ENCODE measurements at places on chromosomes 1 and 21.

DNA sequence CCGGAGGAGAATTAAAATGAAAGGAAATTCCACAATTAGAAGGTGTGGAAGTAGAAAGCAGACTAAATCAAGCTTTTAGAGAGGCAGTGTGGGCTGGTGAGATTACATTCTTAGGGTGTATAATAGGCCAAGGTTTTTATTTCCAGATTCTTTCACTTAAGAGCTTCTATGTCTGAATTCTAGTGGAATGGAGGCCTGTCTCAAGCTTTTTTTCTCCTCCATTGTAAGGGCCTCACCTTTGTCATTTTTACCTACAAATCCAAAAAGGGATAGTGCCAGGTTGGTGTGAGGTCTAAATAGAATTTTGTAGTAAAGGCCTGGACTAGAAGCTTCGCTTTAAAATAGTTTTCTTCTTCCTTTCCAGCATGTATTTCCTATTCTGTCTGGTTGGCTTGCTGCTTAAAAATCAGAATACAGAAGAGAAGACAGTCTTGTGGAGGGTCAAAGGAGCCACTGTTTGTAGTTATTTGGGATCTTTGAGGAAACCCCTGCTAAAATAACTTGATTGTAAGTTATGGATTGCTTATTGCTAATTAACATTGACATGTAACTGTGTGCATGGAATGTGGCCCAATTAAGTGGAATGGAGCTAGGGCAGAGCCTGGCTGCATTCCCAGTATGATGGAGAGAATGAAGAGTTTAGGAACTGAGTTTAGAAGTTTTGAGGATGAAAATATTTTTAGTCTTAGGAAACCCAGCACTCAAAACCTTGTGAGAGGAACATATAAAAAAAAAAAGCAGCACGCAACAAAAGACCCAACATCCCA is 162.5 kb upstream of the B3GALT2 start:
- DNase-seq, result no peak

DNA sequence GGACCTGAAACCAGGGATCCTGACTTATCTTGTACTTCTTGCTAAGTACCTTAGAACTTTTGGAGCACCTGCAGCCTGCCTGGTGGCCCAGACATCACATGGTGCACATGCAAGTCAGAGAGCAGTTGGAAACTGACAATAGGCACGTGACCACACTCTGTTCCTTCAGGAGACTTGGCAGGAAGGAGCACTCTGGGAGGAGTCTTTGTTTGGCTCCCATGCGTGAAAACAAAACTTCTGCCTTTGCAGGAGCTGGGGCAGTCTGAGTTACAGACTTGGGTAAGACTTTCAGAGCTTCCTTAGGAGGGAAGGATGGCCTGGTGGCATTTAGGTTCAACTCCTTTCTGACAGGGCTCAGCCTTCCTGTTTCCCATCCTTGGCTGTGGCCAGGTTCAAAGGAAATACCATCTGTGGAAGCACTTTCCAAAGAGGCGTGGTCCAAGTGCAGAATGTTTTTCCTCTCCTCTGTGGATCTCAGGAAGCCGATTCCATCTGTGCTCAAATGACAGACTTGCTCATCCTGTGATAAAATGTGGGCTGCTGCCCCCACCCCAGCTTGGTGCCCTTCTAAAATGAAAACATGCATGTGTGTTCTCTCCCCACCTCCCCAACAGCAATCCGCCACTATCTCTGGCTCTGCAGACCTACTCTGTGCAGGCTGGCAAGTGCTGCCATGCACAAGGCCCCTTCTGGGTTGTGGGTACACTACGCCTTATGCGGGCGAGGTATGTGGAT is 14.1 kb upstream of the ZNF436 start:
- DNase-seq, result no peak

DNA sequence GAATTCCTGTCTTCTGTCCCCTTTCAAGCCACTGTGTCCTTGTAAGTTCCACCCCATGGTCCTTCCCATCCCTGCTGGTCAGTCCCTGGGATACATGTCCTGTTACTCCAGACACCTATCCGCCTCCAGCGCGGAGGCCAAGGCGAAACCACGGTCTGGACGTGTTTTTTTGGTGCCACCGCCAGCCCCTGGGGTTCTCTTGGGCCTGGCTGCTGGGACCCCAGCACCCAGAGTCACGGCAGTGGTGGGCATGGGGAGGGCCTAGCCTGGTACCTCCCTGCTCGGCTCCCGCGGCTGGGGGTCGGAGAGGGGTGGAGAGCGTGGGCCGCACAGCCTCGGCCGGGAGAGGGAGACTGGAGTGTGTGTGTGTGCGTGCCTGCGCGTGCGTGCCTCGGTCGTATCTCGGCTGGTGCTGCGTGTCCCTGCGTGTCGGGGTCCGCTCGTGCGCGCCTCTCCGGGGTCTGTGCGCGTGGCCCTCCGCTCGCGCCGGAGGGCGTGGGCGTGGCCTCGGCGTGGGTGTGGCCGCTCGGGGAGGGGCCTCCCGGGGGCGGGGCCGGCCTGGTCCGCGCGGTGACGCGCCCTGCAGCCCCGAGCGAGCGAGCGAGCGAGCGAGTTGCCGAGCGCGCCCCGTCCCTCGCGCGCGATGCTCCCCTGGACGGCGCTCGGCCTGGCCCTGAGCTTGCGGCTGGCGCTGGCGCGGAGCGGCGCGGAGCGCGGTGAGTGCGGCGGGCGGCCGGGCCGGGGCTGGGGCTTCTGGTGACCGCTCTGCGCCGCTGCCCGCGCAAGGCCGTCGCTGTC is at the start of gene VWA1:
Gene VWA1, plus strand, starts transcription at position 585 of the 798 bp plus-strand sequence. Its CDS starts 59 bp downstream, at position 644.
- no peak for DNase-seq

DNA sequence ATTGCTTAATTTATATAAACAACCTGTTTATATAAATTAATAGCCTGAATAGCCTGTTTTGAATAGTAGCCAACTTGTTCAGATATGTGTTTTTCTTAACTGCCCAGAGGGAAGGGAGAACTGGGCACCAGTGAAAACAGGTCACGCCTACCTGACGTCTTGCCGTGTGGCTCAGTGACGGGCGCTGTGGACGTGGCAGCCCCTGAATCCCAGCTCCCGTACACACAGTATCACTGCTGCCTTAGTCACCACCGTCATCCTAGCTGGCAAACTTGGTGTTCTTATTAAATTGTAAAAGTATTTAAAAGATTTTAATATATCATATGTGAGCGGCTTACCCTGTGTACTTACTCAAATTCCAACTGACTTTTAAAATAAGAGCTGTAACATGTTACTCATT is 35.4 kb upstream of the TRAPPC10 start:
- no peak for DNase-seq

- no peak for DNase-seq
These were observed 61.4 kb downstream of the BRINP3 start for GRCh38 chr1:190416239-190416638.

- no peak for DNase-seq
These were observed 16.8 kb downstream of the SLC19A2 start for GRCh38 chr1:169468982-169469381.

- no peak for DNase-seq
These were observed 4.4 kb upstream of the PGBD5 start for GRCh38 chr1:230430499-230430898.

DNA sequence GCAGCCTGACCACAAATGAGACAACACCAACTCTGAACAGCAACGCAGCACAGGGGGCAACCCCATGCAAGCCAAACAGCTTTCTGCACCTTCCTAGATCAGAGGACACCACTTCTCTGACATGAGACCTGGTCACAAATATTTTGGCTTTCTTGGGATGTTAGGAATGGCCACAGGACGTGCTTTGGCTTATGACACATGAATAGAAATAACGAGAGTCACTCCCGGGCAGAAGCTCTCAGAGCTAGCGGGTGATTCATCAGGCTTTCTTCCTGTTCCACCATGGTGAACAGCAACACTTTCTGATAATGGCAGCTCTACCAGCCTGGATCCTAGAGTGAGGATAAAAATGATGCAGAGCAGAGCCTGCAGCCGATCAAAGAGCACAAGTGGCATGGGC is 39.4 kb downstream of the PAFAH2 start:
- no peak for DNase-seq

DNA sequence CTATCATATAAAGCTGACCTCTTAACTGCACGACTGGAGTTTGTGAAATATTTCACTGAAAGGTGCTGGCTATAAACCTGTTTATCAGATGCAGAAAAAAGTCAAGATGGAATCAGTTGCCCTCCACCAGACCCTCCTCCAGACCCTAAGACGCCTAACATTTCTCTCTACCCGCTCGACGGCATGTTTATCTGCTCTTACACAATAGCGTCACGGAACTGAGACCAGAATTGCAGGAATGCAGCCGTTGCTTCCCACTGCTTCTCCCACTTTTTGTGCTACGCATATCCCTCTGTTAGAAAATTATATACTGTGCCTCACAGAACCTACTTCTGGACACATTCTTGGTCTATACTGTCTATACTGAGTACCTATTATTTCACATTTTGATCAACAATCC is 28.2 kb upstream of the FAM131C start:
- no peak for DNase-seq

- DNase-seq, result no peak
These were observed 74.6 kb downstream of the CAMK2N1 start for GRCh38 chr1:20411196-20411980.

- no peak for DNase-seq
These were observed 49.0 kb downstream of the LRRC53 start for GRCh38 chr1:74463333-74463988.

DNA sequence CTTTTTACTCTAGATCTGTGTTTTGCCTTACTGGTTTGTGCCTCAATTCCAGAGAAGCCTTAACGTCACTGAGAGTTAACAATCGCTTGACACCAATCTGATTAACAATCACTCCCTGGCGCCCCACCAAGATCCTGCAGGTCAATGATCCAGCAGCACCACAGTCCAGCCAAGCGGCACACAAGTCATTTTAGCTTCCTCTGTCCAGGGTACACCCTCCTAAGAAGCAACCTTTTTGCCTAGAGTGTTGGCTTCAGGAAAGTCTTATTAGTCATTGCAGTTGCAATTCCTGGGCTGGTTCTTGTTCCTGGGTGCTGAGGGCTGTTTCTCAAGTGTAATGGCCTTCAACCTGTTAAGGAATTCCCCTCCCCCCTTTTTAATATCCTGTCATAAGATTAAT is 323.0 kb upstream of the USP25 start:
- DNase-seq, result no peak

DNA sequence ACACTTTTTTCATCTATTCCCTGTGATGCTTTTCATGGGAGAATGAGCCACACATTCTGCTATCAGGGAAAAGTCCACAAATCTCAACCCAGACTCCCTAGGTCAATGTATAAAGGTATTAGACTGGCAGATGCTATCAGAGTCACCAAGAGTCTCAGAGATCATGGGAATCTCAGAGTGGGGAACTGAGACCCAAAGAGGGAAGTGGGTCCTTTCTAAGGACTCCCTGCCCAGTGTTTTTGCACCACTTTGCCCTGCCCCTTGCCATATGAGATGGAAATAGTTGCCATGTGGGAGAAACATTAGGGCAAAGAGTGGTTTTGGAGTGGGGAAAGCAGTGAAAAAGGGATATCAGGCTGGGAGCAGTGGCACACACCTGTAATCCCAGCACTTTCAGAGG is 19.1 kb upstream of the AZIN2 start:
- no peak for DNase-seq

DNA sequence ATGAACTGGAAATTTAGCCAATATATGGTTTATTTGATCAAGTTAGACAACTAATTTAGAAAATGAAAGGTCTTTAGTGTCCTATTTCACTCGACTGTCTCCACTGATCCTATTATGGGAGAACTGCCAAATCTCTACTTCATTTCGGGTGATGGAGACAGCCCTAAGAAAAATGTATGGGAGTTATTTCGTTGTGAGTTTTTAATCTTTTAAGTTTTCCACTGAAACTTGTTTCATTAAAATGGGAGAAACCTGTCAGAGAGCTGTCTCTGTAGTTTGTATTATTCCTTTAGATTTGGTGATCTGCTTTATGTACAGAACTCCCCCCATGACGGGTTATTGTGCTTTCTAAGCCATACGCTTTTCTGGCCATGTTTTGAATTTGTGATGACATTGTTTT is 899.7 kb downstream of the ADGRL2 start:
- DNase-seq, result no peak

DNA sequence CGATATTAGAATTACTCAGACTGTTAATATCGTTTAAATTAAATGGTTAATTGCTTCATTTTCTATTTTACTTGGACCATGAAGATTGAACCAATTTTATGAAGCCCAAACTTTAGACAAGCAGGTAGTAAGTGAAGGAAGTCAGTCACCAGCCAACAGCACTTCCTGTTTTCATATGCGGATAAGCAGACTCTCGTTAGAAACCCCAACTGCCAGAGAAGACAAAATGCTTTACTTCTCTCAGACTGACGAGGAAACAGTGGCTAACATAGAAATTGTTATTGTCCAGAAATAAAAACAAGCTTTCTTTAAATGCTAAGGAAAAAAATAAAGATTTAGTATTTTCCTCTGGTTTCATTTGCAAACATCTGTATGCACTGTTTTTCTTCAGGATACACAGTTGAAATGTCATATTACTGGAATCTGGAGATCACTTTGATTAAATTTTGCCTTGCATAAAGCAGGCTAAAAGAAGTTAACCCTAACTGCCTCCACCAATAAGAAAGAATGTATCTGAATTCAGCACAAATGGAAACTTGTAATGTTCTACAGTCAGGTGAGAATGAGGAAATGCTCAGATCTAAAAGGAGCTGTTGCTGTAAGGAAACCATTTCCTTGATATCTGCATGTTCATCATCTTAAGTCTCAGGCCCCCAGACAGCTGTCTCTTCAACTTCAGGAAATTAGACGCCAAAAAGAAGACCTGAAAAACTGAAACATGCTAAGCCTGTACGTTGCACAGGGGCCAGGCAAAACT is 129.8 kb upstream of the SAMSN1 start:
- no peak for DNase-seq

DNA sequence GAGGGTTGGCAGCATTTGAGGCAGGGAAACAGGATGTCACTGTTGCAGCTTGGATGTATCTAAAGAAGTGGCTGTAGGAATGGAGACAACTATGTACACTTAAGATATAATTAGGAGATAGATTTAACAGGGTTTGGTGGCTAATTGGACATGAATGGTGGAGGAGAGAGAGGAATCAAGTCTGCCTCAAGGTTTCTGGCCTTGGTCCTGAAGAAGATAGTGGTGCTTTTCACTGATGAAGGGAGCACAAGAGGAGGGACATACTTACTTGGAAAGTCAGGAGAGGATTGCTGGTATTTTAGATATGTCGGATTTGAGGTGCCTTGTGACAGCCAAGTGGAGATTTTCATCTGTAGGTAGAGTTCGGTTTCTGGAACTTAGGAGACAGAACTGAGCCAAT is 123.9 kb downstream of the ST6GALNAC3 start:
- no peak for DNase-seq

GRCh38 chr1:27427816-27428315 is 35.4 kb downstream of the GPR3 start:
- DNase-seq, result no peak

DNA sequence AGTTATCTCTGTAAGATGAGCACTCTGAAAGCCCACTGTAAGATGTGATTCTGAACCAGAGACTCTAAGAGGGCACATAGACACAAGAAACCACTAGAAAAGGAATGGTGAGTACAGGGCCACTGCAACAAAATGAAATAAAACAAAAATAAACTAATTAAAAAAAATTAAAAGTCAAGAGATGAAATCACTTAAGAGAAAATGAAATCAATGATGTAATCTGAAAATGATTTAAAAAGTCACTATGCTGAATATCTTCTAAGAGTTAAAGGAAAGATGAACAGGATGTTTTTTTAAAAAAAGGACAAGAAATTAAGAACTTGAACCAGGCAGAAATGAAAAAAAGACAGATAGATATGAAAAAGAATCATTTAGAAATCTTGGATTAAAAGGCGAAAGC is 110.6 kb upstream of the OLIG2 start:
- no peak for DNase-seq

All from neuronal stem cell (in vitro differentiated cells).